Left ventricle myocardium inferior (tissue), 1 donor: ENCODE measurements at places on chromosomes 6 and 20. TPM values are rescaled to one million over a fixed set of nuclear protein-coding genes. Genes with fewer than 3 reads are reported as not detected.

The SALL4 gene
- 0.25 TPM for total RNA-seq

The HTR1B gene
- not detected for total RNA-seq

DNA sequence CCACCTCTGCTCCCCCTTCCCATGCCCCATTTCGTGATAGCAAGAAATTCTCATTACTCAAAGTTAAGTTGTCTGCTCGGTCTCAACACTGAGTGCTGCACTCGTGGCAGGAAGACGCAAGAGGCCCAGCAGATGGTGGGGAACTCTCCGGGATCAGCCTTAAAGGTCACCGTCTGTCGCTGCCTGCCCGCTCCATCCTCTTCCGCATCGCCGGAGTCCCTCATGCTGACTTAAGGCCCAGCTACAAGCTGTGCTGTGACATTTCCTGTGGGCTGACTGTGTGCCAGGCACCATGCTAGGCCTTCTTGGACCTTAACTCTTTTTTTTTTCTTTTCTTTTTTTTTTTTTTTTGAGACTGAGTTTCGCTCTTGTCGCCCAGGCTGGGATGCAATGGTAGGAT lies 17.8 kb downstream of the GRM4 start:
- H3K27ac ChIP-seq, result no peak overlapping the region
- H3K27me3 ChIP-seq, result peaks cover 95% of the 10 kb centered on the region
- no peaks in the 10 kb centered on the region for H3K4me1 ChIP-seq
- no peaks in the 10 kb centered on the region for H3K36me3 ChIP-seq
- DNase-seq, result no peak
- no peak overlapping the region for H3K4me3 ChIP-seq

- H3K36me3 ChIP-seq, result no peaks in the 10 kb centered on the region
- no peak for DNase-seq
- H3K27ac ChIP-seq, result no peak overlapping the region
- H3K27me3 ChIP-seq, result no peaks in the 10 kb centered on the region
- H3K4me3 ChIP-seq, result no peak overlapping the region
- H3K4me1 ChIP-seq, result no peaks in the 10 kb centered on the region
These were observed 68.9 kb downstream of the PERP start for GRCh38 chr6:138038142-138038870.

DNA sequence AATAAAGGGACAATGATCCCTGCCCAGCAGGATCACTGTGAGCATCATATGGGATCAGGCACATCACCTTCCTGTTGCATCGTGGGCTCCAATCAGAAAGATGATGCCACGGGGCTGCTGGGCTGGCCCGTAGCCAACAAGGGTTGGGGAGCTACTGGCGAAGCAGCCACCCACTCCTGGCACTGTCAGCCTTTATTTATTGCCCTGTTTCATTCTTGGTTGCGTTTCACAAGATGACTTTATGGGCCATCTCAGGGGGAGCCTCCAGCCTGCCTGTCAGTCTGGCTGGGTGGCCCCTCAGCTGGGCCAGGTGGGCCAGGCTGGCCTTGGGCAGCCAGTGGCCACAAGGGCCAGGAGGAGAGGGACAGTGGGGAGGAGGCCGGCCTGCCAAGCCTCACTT lies 17.3 kb downstream of the VSTM2L start:
- H3K4me3 ChIP-seq, result no peak overlapping the region
- H3K4me1 ChIP-seq, result peaks cover 10% of the 10 kb centered on the region
- H3K27ac ChIP-seq, result no peak overlapping the region
- DNase-seq, result no peak
- no peaks in the 10 kb centered on the region for H3K36me3 ChIP-seq

DNA sequence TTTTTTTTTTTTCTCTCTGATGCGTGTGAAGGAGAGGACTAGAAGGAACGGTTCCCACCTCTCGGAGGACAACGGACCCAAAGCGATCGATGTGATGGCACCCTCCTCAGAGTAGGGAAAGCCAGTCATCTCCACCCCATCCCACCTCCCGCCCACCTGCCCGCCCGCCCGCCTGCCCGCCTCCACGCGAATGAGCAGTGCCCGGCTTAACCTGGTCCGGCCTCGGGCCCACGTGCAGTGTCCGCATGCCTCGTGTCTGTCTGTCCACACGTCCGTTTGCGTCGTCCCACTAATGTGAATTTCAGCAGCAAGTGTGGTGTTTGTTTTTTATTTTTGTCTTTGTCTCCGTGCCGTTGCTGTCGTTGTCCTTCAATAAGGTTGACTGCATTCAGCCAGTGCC lies 42.1 kb upstream of the MYL9 start:
- H3K4me1 ChIP-seq, result peaks cover 42% of the 10 kb centered on the region
- H3K36me3 ChIP-seq, result peaks cover 72% of the 10 kb centered on the region
- no peak overlapping the region for H3K4me3 ChIP-seq
- no peaks in the 10 kb centered on the region for H3K27me3 ChIP-seq
- DNase-seq, result no peak
